ENCODE measurements at places on chromosomes 2 and 18. TPM values are rescaled to one million over a fixed set of nuclear protein-coding genes. Genes with fewer than 3 reads are reported as not detected.

Gene AP1S3
- 9.8 TPM for total RNA-seq

Gene ITGB1BP1
- total RNA-seq: 53.8 TPM

DNA sequence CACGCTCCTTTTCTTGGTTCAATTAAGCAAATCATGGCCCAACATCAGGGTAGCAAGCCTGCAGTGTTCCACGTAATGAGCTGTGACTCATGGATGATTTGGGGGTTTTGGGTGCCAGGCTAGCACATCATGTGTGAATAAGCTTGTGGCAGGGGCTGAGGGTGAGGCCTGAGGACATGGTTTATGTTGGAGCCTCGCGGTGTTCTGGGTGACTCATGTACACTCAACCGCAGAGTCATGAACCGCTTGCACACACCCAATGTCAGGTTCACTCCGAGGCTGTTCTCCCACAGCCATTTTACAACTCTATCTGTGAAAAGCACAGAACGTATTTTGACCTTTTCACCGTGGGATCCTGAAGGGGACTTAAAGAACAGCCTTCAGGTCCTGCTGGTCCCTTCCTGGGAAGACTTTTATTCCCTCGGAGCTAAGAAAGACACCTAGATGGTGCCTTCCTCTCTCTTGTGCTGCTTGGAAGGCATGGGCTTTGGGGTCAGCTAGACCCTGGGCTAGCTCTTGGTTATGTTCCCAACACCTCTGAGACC, 139.9 kb upstream of the ZEB2 start:
- DNase-seq: no peak

DNA sequence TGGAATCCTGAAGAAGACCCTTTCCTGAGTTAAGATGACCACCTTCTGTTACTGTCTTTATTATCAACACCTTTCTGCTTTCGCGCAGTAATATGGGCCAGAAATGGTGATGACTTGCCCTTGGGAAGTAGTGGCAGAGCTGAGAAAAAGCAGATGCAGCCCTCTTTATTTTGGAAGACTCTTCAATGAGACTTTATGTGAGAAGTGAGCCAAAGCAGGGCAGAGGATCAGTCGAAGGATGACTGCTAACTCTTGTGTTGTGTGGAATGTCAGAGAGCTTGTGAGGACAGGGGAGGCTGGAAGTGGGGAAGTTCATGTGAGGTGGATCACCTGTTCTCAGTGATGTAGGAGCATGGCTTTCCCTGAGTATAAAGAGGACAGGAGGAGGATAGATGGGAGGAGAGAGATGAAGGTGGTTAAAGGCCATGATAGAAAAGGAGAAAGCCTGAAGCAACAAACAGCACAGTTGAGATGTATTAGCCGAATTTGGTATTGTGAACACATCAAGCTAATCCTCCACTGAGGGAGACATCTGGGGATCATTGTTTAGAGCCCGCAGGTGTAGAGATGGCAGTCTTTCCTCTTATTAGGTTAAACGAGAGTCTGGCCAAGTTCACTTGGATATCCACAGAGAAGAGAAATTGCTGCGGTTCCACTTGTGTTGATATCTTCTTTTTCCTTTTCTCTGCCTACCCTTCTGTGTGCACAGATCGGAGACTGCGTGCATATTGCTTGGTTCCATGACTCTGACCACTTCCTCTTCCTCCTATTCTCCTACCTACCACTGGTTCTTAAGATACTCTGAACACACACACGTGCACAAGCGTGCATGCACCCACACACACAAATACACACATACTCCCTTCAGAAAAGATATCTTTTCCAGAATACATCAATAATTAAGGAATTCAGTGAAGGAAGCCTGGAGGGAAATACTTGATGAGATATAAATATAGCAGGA, 67.4 kb downstream of the SLC9A2 start:
- DNase-seq: no peak

Gene REL
- 29.0 TPM for total RNA-seq

Gene AMER3
- total RNA-seq: not detected

DNA sequence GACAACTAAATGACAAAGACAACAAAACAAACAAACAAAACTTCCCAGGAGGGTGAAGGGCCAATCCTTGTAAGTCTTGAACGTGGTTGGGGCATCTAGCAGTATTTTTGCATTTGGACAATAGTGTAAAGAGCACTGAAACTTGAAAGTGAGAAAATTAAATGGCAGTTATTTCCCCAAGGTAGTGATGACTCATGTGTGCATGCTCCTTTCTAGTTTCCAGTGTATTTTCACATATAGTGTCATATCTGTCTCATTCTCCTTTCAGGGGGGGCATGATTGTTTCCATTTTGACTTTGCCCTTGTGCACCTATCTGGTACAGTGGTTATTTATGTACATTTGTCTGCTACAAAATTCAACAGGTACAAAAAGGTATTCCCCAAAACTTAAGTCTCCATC, 39.5 kb downstream of the CERS6 start:
- DNase-seq: no peak

Gene CCDC74B
- 10.3 TPM for total RNA-seq

Gene AKAIN1
- not detected for total RNA-seq

Gene IER3IP1
- 6.4 TPM for total RNA-seq

- DNase-seq: no peak
These were observed 50.4 kb upstream of the SMIM21 start for GRCh38 chr18:75477900-75478299.

DNA sequence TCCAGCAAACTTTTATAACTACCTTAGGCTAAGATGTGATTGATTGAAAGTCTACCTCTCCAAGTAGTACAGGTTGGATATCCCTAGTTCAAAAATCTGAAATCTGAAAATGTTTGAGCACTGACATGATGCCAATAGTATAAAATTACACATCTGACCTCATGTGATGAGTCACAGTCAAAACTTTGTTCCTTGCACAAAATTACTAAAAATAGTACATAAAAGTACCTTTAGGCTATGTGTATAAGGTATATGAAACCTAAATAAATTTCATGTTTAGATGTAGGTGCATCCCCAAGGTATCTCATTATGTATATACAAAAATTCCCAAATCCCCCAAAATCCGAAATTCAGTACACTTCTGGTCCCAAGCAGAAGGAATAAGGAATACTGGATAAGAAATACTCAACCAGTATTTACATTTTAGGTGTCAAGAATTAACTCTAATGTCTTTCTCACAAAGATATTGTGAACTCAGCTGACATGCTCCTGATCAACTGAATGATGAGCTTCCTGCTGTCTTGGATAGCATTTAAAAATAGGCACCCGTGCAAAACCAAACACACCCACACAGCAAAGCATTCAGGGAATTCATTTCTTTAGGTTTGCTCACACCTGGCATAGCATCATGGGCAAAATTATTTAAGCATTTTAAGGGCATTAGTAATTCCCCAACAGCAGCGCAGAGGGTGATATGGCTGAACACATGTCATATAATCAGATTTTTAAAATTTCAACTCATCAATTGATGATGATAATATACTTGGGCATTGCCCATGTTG, 497.4 kb upstream of the MEIS1 start:
- DNase-seq: no peak

DNA sequence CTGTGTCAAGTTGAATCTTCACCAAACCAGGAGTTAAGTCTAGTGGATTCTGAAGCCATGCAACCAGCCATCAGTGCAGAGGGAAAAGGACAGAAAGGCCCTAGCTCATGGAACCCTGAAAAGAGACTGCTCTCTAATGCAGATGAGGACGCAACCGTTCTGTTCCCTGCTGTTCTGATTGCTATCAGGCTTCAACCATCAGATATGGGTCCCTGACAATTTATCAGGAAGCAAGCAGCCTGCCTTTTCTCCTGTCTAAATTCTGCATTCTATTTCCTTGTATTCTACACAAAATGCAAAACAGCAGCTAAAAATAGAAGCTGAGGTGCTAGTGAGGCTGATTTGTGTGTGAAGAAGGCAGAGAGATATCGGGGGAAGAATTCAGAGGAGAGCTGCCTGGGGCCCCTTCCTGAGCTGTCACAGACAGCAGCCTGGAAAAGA, 68.4 kb upstream of the RTN4 start:
- no peak for DNase-seq

DNA sequence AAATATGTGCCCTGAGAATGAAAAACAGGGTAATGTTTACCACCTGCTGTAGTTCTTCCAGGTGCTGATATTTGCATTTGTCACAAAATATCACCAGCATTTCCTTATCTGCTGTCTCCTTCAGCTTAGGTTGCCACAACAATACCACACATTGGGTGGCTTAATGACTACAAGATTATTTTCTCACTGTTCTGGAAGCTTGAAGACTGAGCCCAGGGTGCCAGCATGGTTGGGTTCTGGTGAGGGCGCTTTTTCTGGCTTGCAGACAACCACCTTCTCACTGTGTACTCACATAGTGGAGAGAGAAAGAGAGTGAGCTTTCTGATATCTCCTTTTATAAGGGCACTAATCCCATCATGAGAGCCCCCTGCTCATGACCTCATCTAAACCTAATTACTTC, 407.5 kb upstream of the RGPD4 start:
- DNase-seq: no peak

Gene MC2R
- not detected for total RNA-seq

GRCh38 chr2:54673501-54673998, 49.9 kb upstream of the EML6 start:
- peak; percentile 96 for DNase-seq

GRCh38 chr2:240557808-240558207, at the start of gene ANKMY1:
Gene ANKMY1, minus strand, starts transcription at chr2:240557988. Its CDS starts 653 bp downstream, at chr2:240557335.
- DNase-seq: no peak

Gene GALNT5
- total RNA-seq: 3.2 TPM

Gene SH2D6
- total RNA-seq: not detected

DNA sequence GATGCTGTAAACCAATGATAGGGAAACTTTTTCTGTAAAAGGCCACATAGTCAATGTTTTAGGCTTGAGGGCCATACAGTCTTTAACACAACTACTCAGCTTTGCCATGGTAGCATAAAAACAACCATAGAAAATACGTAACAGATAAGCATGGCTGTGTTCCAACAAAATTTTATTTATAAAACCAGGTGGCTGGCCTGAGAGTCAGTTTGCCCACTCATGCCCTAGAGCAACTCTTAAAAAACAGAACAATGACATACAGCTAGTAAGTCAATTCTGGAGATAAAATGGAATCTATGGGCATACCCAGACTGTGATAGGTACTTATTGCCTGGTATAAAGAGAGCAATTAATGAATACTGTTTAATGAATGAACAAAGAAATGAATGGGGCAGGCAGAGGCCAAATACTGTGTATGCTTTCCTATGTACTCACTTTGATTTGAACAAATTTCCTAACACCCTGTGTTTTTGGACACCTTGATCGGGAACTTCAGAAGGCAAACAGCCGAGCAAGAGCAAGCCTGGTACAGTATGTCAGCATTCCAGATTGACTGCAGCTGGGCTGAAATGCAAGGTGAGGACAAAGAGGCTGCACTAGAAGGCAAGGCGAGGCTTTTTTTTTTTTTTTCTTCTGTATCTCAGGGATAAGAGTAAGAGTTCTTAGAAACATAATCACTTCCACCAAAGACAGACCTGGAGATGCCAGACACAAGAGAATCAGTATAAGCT, 315.3 kb downstream of the CLIP4 start:
- DNase-seq: no peak
